PC-9 (cell line): ENCODE measurements at places on chromosomes 3 and 15. TPM values are rescaled to one million over a fixed set of nuclear protein-coding genes. Genes with fewer than 3 reads are reported as not detected.

Gene ESYT3
- 6.4 and 8.0 TPM in 2 replicates for total RNA-seq

DNA sequence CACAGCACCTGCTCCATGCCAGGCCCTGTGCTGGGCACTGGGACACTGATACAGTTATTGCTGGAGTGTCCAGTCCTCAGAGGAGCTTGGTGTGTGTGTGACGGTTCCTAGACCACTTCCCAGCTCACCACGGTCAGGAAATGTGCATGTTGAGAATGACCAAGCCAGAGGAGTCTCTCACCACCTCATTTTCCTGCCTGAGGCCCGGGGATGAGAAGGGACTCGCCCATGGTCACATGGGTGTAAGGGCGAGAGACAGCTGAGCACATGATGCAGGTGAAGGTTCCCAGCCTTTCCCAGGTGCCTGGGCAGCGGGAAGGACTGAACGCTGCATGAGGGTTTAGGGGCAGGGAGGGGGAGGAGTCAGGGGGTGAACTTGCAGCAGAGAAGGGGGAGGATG lies 180.9 kb upstream of the TLE3 start:
- DNase-seq = no peak
- H3K27ac ChIP-seq = no peak overlapping the region
- H3K36me3 ChIP-seq = no peaks in the 10 kb centered on the region
- H3K4me1 ChIP-seq = peaks cover 10% of the 10 kb centered on the region
- no peak overlapping the region for H3K4me3 ChIP-seq

Gene OGG1
- 22.1 and 24.3 TPM in 2 replicates for total RNA-seq

DNA sequence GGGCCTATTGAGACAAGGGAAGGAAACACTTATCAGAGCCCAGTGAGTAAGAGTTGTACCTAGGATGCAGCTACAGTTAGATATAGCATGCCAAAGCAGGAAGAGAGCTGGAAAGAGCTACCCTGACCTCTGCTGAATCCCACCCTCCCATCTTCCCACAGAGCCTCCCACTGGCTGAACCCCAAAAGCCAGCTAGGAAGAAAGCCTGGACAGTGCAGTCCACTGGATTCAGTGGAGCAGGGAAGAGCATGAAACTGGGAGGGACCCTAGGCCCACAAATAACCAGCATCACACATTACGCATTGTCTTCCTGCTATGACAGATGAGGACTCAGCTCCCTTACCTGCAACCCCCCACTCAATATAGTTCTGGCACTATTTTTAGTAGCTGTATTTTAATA lies 81.5 kb upstream of the AKAP13 start:
- no peak overlapping the region for H3K4me3 ChIP-seq
- H3K4me1 ChIP-seq = 0 out of 2 replicates have a peak, but pooled peaks cover 5% of the 10 kb centered on the region
- H3K27ac ChIP-seq = no peak overlapping the region
- no peaks in the 10 kb centered on the region for H3K27me3 ChIP-seq
- DNase-seq = no peak
- H3K36me3 ChIP-seq = no peaks in the 10 kb centered on the region

Gene NPAP1
- total RNA-seq = not detected in 2 replicates

GRCh38 chr3:34078418-34078817 lies 280.0 kb downstream of the PDCD6IP start:
- no peaks in the 10 kb centered on the region for H3K4me1 ChIP-seq
- H3K27ac ChIP-seq = no peak overlapping the region
- no peak overlapping the region for H3K4me3 ChIP-seq
- no peak for DNase-seq
- H3K36me3 ChIP-seq = no peaks in the 10 kb centered on the region
- H3K27me3 ChIP-seq = peaks cover 9% of the 10 kb centered on the region; the same call in 1 of the 2 replicates

DNA sequence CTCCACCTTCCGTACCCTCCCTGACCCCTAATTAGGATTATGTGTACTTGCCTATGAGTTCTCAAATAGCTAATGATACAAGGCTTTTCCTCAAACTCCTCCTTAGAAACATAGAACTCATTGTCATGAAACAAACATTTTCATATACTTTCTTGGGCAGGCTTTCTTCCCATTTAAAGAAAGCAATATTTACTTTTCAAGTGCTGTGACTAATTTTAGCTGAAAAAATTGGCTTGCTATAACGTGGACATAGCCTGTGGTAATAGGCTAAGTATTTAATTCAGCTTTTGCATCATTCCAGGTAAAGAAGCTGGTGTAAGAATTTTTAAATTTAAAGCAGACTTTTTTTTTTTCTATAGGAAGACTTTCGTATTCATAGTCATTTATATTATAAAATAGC lies 208.7 kb downstream of the SOX2 start:
- H3K27me3 ChIP-seq = no peaks in the 10 kb centered on the region
- no peaks in the 10 kb centered on the region for H3K36me3 ChIP-seq

Gene CD86
- total RNA-seq = not detected in 2 replicates

GRCh38 chr15:83844742-83845141 lies 190.8 kb downstream of the ADAMTSL3 start:
- H3K27ac ChIP-seq = no peak overlapping the region
- H3K36me3 ChIP-seq = no peaks in the 10 kb centered on the region
- no peaks in the 10 kb centered on the region for H3K27me3 ChIP-seq
- DNase-seq = no peak
- peaks cover 4% of the 10 kb centered on the region; the same call in 1 of the 2 replicates for H3K4me1 ChIP-seq

DNA sequence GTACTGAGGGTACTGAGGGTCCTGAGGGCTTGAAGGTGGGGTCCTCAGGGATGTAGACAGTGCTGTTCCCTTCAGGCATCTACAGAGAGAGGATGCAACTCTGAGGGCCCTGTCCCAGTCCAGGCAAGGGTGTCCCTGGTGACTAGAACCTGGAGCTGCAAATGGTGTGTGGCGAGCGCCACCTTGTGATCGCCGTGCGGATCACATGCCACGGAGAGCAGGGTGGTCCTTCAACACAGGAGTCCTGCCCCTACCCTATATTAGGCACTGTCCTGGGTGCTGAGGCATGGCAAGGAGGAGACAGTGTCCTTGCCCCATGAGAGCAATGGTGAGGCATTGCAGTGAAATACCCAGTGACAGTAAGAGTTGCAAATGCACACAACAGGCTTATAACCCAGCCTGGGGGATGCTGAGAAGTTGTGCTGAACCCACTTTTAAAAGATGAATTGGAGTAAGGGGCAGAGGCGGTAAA lies 23.6 kb downstream of the RHCG start:
- H3K27ac ChIP-seq = no peak overlapping the region
- H3K36me3 ChIP-seq = no peaks in the 10 kb centered on the region
- peaks cover 13% of the 10 kb centered on the region; the same call in 1 of the 2 replicates for H3K4me1 ChIP-seq

DNA sequence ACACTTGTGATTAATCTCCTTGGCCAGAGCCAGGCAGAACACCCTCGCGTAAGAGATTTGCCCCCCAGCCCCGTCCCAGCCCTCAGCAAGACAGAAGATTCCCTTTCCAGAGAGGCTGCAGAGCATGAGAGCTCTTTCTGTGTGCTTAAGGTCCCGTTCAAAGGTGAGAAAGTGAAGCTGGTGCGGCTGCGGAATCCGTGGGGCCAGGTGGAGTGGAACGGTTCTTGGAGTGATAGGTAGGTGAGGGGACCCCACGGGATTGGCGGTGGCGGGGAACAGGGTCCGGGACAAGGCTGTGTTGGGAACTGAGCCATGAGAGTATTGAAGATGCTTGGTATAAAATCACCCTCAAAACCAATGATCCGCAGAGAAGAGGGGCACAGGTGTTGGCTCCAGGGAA lies 34.8 kb downstream of the CAPN3 start:
- no peaks in the 10 kb centered on the region for H3K36me3 ChIP-seq
- no peaks in the 10 kb centered on the region for H3K27me3 ChIP-seq
- H3K27ac ChIP-seq = no peak overlapping the region
- no peak overlapping the region for H3K4me3 ChIP-seq
- no peaks in the 10 kb centered on the region for H3K4me1 ChIP-seq

- no peaks in the 10 kb centered on the region for H3K27me3 ChIP-seq
- H3K4me3 ChIP-seq = no peak overlapping the region
- 0 out of 2 replicates have a peak, but pooled peaks cover 6% of the 10 kb centered on the region for H3K4me1 ChIP-seq
Observed at GRCh38 chr15:87369269-87369668, 887.3 kb downstream of the NTRK3 start.

Gene MGLL
- total RNA-seq = 28.2 and 30.7 TPM in 2 replicates

- no peak overlapping the region for H3K27ac ChIP-seq
- no peak overlapping the region for H3K4me3 ChIP-seq
- DNase-seq = no peak
- no peaks in the 10 kb centered on the region for H3K36me3 ChIP-seq
Observed at GRCh38 chr15:101399431-101399830, 90.1 kb downstream of the PCSK6 start.

- no peak overlapping the region for H3K27ac ChIP-seq
- H3K36me3 ChIP-seq = no peaks in the 10 kb centered on the region
- H3K4me3 ChIP-seq = no peak overlapping the region
- H3K27me3 ChIP-seq = no peaks in the 10 kb centered on the region
- peak; percentile 58 for DNase-seq
- peaks cover 8% of the 10 kb centered on the region for H3K4me1 ChIP-seq
Observed at GRCh38 chr3:185280572-185281365, 26.9 kb upstream of the EHHADH start.

GRCh38 chr15:92617549-92618520 lies 37.7 kb downstream of the FAM174B start:
- H3K4me3 ChIP-seq = no peak overlapping the region
- H3K27ac ChIP-seq = 0 out of 2 replicates have a peak overlapping the region, but pooled peaks have one; percentile 11
- no peaks in the 10 kb centered on the region for H3K27me3 ChIP-seq

DNA sequence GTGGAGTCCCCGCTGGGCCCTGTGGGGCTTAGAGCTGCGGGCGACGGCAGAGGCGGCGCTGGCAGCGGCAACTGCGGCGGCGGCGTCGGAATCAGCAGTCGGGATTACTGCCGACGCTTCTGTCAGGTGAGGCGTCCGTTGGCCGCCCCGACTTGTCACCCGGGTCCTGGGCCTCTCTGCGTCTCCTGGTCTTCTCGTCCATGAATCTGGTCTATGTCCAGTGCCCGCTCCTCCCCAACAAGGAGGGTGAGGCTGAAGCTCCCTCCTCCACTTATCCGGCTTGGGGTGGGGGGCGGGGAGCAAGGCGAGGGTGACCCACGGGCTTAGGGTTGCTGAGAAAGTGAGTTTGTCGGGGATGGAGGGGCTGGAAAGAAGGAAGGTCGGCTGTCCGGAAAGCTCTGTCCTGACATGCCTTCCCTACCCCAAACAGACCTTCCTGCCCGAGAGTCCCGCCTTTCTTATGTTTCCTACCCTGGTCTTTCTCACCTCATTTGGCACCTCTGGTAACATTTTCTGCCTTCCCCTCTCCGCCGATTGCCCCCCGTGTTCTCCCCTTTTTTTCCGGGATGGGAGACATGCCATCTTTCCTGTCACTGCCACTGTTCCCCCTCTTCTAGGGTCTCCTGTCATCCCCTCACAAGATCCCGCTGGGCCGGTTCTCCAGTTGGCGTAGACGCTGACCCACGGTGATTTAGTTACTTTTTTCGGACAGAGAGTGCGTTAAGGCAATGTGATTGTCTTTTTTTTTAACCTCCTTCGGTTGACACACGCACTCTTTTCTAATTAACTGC lies 520 bp downstream of the ZNF654 start:
- peaks cover 13% of the 10 kb centered on the region for H3K36me3 ChIP-seq
- H3K27ac ChIP-seq = peak overlapping the region; percentile 33
- peak overlapping the region; percentile 89 for H3K4me3 ChIP-seq
- no peaks in the 10 kb centered on the region for H3K27me3 ChIP-seq
- H3K4me1 ChIP-seq = peaks cover 30% of the 10 kb centered on the region

Gene GREM1
- 0.39 and 0.48 TPM in 2 replicates for total RNA-seq

GRCh38 chr3:140236836-140237501 lies 302.0 kb downstream of the CLSTN2 start:
- H3K4me1 ChIP-seq = no peaks in the 10 kb centered on the region
- H3K36me3 ChIP-seq = no peaks in the 10 kb centered on the region
- H3K27ac ChIP-seq = no peak overlapping the region
- DNase-seq = no peak
- no peak overlapping the region for H3K4me3 ChIP-seq

GRCh38 chr15:28132524-28133275 lies 33.6 kb upstream of the OCA2 start:
- DNase-seq = no peak
- H3K4me3 ChIP-seq = no peak overlapping the region
- H3K36me3 ChIP-seq = no peaks in the 10 kb centered on the region
- no peaks in the 10 kb centered on the region for H3K4me1 ChIP-seq

GRCh38 chr15:41942886-41943285 lies 29.5 kb downstream of the EHD4 start:
- DNase-seq = no peak
- no peaks in the 10 kb centered on the region for H3K27me3 ChIP-seq
- no peak overlapping the region for H3K27ac ChIP-seq
- no peak overlapping the region for H3K4me3 ChIP-seq
- no peaks in the 10 kb centered on the region for H3K36me3 ChIP-seq

Gene EFHB
- total RNA-seq = 1.5 and 2.8 TPM in 2 replicates

Gene ZIC1
- total RNA-seq = not detected in 2 replicates

Gene IREB2
- total RNA-seq = 48.8 and 49.0 TPM in 2 replicates

Gene CADM2
- total RNA-seq = 0.59 and 0.70 TPM in 2 replicates

DNA sequence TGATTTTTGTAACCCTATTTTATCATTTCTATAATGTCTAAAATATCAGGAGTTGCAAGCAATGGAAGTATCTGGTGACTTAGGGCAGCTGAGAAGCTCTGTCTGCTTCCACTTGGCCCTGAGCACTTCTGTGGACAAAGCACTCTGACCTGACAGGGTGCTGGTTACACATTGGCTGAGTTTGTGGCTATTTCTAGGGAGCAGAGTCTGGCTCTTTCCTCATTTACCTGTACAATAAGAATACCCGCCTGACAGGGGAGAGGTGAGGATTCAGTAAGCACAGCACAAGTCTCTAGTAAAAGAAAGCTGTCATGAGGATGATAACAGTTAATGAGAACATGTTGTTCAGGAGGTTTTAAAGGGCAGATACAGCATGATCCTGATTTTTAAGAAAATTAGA lies 33.3 kb upstream of the SPESP1 start:
- H3K27ac ChIP-seq = no peak overlapping the region
- H3K27me3 ChIP-seq = no peaks in the 10 kb centered on the region
- H3K4me3 ChIP-seq = no peak overlapping the region
- DNase-seq = no peak
- H3K4me1 ChIP-seq = no peaks in the 10 kb centered on the region

DNA sequence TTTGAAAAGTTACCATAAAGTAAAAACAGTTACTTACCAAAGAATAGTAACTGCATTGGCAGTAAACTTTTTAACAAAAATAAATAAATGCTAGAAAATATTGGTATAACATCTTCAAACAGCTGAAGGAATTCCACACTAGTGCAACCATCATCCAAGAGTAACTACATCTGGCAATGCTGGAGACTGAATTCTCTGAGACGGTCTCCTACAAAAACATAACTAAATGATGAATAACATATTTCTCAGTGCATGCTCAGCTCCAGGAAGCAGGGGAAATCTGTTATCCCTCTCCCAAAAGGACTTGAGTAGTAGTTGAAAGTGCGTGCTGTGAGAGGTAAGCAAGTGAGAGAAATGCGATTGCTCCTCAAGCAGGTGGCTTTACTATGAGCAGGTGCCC lies 526.8 kb upstream of the CCDC54 start:
- H3K4me1 ChIP-seq = no peaks in the 10 kb centered on the region
- no peak overlapping the region for H3K4me3 ChIP-seq
- no peaks in the 10 kb centered on the region for H3K27me3 ChIP-seq
- no peaks in the 10 kb centered on the region for H3K36me3 ChIP-seq

Gene PCYT1A
- 74.4 and 91.2 TPM in 2 replicates for total RNA-seq

Gene FBN1
- 1.3 TPM in 2 replicates for total RNA-seq

Gene DNAH12
- 0.10 and 0.22 TPM in 2 replicates for total RNA-seq

Gene STAB1
- 0.04 TPM in 1 of 2 replicates, not detected in the other for total RNA-seq

GRCh38 chr3:134885877-134886621 lies 91.0 kb downstream of the EPHB1 start:
- no peak overlapping the region for H3K27ac ChIP-seq
- no peak overlapping the region for H3K4me3 ChIP-seq
- H3K4me1 ChIP-seq = no peaks in the 10 kb centered on the region
- no peak for DNase-seq
- H3K27me3 ChIP-seq = peaks cover 30% of the 10 kb centered on the region
